ENCODE measurements at places on chromosomes 5 and 9.

- H3K4me1 ChIP-seq: peaks cover 16% of the 10 kb centered on the region
- peaks cover 39% of the 10 kb centered on the region for H3K27me3 ChIP-seq
- peak; percentile 60 for DNase-seq
- no peaks in the 10 kb centered on the region for H3K36me3 ChIP-seq
- no peak overlapping the region for H3K4me3 ChIP-seq
These were observed 117.2 kb downstream of the NRG2 start for GRCh38 chr5:139925650-139926640.

DNA sequence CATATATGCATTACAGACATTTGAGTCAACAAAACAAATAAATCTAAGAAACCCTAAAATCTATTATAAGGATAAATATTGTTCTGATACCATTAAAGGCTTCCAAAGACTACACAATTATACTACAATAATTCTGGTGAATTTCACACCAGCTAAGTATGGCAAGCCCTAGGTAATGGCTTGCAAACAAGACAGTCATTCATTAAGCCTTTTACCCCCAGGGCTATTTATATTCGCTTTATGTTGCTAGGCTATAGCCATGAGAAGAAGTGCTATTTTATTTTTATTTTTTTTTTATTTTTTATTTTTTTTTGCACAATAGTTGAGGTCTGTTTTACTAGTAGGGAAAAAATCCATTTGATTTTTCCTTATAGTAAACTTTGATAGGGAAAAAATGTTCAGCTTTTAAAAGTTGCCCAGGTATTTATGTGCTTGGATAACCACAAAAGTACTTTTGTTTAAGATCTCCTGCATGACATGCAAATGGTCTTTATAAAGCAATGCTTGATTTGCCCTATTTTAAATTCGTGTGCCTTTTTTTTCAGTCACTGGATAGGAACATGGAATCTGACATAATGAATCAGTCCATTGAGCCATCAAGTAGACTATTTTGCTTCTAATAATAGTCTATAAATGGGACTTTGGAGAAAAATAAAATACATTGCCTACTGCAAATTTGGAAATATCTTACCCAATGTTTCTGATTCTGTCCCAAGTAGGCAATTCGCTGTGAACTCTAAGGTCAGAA lies 946.3 kb upstream of the COX7C start:
- H3K4me3 ChIP-seq: no peak overlapping the region
- no peak for DNase-seq
- H3K36me3 ChIP-seq: no peaks in the 10 kb centered on the region
- no peaks in the 10 kb centered on the region for H3K27me3 ChIP-seq
- H3K27ac ChIP-seq: no peak overlapping the region
- no peaks in the 10 kb centered on the region for H3K4me1 ChIP-seq

GRCh38 chr9:132020272-132020671 lies 59.4 kb downstream of the MED27 start:
- H3K4me3 ChIP-seq: no peak overlapping the region
- no peak for DNase-seq
- H3K27ac ChIP-seq: no peak overlapping the region
- no peaks in the 10 kb centered on the region for H3K27me3 ChIP-seq
- no peaks in the 10 kb centered on the region for H3K4me1 ChIP-seq
- no peaks in the 10 kb centered on the region for H3K36me3 ChIP-seq

DNA sequence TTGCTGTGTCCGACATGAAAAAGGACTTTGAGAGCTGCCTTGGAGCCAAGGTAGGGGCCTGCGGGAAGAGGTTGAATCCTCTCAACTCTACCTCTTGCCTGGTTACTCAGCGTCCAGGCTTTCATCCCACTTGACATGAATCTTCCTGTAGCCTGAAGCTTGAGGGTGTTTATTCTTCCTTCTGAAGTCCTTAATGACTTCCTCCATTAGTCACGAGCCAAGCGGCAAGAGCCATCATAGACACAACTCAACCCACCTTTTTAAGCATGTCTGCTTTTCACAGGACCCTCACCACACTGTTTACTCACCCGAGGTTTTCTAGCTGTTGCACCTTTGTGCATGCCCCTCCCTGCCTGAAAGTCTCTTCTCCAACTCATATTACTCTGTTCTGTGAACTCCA lies 40.2 kb downstream of the ACO1 start:
- no peak overlapping the region for H3K27ac ChIP-seq
- H3K36me3 ChIP-seq: peaks cover 11% of the 10 kb centered on the region
- H3K27me3 ChIP-seq: no peaks in the 10 kb centered on the region
- peaks cover 2% of the 10 kb centered on the region for H3K4me1 ChIP-seq

DNA sequence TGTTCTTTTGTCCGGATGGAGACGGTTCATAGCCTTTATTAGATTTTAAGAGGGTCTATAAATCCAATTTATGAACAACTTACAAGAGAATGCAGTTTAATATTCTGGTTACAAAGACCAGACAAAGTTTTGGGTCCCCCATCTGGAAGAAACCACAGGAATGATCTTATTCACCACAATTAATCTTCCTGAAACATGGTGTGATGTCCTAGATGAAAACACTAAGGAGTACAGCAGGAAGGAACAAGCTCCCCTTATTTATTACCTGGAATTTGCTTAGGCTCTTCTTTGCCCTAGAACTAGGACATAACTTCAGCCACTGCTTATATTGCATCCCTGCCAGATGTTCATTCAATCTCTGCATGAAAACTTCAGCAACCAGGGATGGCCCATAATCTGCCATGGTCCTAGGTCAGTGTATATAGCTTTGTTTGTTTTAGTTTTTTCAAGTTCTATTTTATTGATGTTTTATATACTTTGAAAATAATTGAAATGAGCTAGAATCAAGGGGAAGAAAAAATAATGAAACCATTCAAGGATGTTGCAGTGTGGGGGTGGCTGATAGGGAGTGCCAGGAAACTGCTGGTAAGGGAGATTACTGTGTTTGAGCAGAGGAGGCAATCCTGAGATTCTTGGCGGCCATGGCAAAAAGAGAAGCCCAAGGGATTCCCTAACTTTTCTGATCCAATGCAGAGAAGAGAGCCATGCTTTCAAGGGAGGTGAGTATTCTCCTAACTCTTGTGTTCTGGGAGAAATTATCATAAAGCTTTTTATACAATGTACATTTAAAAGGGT lies 16.8 kb downstream of the TXNDC8 start:
- H3K4me3 ChIP-seq: no peak overlapping the region
- no peak for DNase-seq
- no peaks in the 10 kb centered on the region for H3K36me3 ChIP-seq
- peaks cover 3% of the 10 kb centered on the region for H3K4me1 ChIP-seq
- no peak overlapping the region for H3K27ac ChIP-seq
- peaks cover 8% of the 10 kb centered on the region for H3K27me3 ChIP-seq

DNA sequence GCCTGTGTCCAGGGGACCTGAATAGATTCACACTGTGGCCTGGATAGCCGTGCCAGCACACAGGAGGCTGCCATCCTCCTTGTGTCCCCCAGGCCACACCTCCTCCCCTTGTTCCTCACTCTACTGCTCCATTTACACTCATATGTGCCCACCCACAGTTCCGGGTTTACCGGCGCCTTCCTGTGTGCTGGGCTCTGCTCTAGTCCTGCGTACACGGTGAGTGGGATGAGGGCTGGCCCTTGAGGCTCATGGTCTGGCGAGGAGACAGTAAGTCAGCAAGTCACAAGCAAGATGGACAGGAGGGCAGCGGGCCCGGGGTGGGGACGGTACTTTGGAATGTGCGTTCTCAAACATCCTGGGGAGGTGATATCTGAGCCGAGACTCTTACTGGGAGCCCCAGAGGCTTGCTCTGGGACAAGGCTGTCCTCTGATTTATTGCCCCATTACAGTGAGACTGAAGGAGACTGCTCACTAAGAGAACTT lies 32.4 kb upstream of the NXNL2 start:
- no peak for DNase-seq
- no peaks in the 10 kb centered on the region for H3K36me3 ChIP-seq
- no peak overlapping the region for H3K4me3 ChIP-seq

DNA sequence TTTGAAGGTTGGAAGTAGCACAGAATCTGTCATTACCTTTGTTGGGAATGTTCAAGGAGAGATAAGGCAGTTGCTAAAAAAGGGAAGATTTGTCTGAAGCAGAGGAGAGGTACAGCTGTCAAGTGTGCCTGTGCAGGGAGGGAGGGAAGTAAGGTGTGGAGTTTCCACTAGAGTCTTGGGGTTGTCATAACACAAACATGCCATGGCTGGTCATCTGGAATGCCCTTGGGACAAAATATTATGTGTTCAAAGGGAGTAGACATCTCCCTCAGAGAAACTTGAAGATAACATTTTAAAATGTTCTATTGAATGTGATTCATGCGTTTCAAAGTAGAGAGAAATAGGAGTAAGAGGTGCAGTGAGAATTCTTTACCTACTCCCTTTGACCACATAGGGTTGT lies 95.0 kb downstream of the MUSK start:
- H3K27ac ChIP-seq: no peak overlapping the region
- no peak overlapping the region for H3K4me3 ChIP-seq
- no peaks in the 10 kb centered on the region for H3K4me1 ChIP-seq
- H3K36me3 ChIP-seq: no peaks in the 10 kb centered on the region
- H3K27me3 ChIP-seq: no peaks in the 10 kb centered on the region

GRCh38 chr9:15824310-15824709 lies 271.5 kb downstream of the CCDC171 start:
- H3K4me1 ChIP-seq: no peaks in the 10 kb centered on the region
- H3K27ac ChIP-seq: no peak overlapping the region
- H3K36me3 ChIP-seq: no peaks in the 10 kb centered on the region
- no peak overlapping the region for H3K4me3 ChIP-seq
- no peaks in the 10 kb centered on the region for H3K27me3 ChIP-seq

Measured in activated CD8-positive, alpha-beta memory T cell treated with anti-CD3 and anti-CD28 coated beads, Interleukin-2, amount 10 ng/mL, durations not matched to agents 7 days and 5 days (primary cell).